Bronchial epithelial cell (primary cell): ENCODE measurements at places on chromosomes 2 and 18. TPM values are rescaled to one million over a fixed set of nuclear protein-coding genes. Genes with fewer than 3 reads are reported as not detected.

DNA sequence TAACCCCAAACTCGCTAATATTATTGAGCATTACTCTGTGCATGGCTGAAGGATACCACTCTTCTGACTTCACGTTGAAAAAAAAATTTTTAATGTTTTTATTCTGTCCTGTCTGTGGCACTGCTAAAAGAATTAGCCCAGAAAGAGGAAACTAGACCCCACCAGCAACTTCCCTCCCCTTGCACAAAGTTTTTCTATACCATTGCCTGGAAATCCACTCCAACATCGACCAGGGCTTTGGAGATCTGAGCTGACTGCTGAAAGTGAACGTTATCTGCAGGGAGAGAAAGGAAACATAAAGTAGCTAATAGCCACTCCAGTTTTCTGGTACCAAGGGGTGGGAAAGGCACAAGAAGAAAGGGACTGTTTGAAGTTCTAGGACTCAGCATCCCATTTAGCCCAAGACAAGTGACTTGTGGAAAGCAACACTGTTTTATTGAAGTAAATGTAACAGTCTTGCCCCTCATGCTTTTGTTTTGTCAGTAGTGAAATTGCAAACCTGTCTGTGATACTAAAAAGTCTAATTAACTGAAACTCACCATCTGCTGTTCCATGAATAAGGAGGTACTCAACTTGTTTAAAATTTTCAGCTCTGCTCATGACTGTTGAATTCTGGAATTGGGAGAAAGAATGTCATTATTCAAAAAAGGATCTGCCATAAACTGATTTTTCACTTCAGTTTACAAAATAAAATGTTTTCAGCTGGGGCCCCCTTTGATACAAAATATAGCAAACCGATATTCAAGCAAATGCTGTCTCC is 79.1 kb downstream of the DPP4 start:
- no peak for DNase-seq

GRCh38 chr2:72744049-72744448 is 81.8 kb downstream of the EXOC6B start:
- DNase-seq: peak; percentile 85

GRCh38 chr18:73579698-73580097 is 567.9 kb downstream of the FBXO15 start:
- DNase-seq: no peak

DNA sequence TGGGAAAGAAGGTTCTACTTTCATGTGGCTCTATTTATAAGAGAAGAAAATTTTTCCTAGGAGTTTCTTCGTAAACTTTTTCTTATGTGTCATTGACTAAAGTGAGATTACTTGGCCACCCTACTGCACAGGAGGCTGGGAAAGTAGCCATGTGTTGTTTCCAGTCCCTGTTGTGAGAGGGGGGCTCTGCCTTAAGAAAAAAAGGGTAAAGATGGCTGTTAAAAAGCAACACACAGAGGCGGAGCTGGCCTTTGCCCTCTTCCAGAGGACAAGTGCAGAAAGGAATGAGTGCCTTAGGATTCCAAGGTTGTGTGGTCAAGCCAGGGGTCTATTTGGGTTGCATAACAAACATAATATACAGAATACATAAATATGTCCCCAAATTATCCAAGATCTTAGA is 230.0 kb upstream of the CXCR4 start:
- DNase-seq: no peak

GRCh38 chr2:88281302-88282217 is 111.4 kb downstream of the THNSL2 start:
- no peak for DNase-seq

- peak; percentile 15 for DNase-seq
Measured at GRCh38 chr2:66824926-66825325, 390.0 kb downstream of the MEIS1 start.

Gene LOXL3
- 0.13 and 0.53 TPM in 2 replicates for total RNA-seq

Gene FEV
- total RNA-seq: not detected in 2 replicates

Gene CYP27C1
- 0.26 and 0.38 TPM in 2 replicates for total RNA-seq

Gene COBLL1
- total RNA-seq: 10.5 and 18.9 TPM in 2 replicates

Gene EFEMP1
- 113 and 227 TPM in 2 replicates for total RNA-seq
